ENCODE measurements at places on chromosomes 7 and 10. TPM values are rescaled to one million over a fixed set of nuclear protein-coding genes. Genes with fewer than 3 reads are reported as not detected.

The CALHM1 gene
- polyA plus RNA-seq, result not detected

The FAM24B gene
- polyA plus RNA-seq, result 4.4 TPM

The ARHGEF5 gene
- 47.6 TPM for polyA plus RNA-seq

The KCND2 gene
- polyA plus RNA-seq, result under 0.01 TPM

The SLC26A5 gene
- not detected for polyA plus RNA-seq

The ITGA8 gene
- 0.60 TPM for polyA plus RNA-seq
